ENCODE measurements at places on chromosomes 12 and 14.

DNA sequence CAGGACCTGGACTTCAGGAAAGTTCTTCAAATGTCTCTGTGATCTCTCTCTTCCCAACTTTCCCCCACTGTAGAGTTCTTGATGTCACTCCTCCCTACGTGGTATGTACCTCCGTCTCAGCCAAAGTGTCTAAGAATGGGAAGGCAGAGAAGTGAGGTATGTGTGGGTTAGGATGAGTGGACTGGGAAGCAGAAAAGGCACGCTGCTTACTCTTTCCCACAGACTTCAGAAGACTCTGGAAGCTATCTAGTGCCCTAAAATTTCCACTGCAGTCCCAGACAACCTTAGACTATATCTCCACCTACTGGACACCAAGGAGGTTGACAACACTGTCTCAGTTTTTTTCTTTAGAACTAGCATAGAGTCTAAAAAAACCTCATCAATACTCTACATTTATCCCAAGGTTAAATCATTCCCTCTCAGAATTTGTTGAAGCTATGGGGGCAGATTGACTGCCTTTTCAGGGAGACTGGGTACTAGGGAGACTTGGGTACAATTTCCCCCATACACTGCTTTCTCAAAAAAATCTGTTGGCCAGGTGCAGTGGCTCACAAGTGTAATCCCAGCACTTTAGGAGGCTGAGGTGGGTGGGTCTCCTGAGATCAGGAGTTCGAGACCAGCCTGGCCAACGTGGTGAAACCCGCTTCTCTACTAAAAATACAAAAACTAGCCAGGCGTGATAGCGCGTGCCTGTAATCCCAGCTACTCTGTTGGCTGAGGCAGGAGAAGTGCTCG is 20.6 kb upstream of the ITGA5 start:
- peak; percentile 84 for DNase-seq

- no peak for DNase-seq
Measured at GRCh38 chr12:109182041-109182839, 65.9 kb downstream of the ACACB start.

DNA sequence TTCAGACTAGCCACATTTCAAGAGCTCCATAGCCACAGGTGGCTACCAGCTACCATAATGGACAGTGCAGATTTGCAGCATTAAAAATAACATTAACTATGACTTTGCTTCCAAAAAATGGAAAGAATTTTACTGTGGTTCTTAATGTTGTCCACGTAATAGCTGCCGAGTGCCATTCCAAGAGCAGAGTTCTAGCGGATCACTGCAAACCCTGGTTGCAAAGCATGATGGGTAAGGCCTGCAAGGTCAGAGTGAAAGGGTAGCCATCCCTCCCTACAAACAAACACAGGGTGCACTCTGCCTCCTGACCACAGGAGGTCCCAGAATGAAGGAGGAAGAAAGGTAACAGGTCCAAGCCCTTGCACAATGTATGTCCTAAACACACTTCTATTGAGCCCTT is 157.6 kb downstream of the DPF3 start:
- peak; percentile 28 for DNase-seq

DNA sequence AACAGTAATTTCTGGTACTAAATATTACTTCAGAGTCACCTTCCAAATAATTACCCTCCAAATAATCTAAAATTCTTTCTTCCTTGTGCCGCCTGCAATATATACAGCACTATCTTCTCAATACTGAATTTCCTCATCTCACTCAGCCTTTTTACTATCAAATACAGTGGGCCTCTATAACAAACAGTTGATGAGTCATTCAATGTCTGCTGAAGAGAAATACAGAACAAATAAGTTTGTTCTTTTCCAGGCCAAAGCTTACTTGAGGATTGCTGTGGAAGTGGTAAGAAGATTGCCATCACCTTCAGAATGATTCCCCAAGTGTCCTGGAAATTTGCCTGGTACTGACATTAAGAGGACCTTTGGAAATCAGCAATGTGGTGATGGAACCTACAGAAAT is 218.2 kb upstream of the ARHGAP5 start:
- DNase-seq: peak; percentile 51

- peak; percentile 51 for DNase-seq
Measured at GRCh38 chr14:45199230-45199629, 53.8 kb downstream of the MIS18BP1 start.

GRCh38 chr14:35576856-35577255 is 42.9 kb downstream of the INSM2 start:
- no peak for DNase-seq

DNA sequence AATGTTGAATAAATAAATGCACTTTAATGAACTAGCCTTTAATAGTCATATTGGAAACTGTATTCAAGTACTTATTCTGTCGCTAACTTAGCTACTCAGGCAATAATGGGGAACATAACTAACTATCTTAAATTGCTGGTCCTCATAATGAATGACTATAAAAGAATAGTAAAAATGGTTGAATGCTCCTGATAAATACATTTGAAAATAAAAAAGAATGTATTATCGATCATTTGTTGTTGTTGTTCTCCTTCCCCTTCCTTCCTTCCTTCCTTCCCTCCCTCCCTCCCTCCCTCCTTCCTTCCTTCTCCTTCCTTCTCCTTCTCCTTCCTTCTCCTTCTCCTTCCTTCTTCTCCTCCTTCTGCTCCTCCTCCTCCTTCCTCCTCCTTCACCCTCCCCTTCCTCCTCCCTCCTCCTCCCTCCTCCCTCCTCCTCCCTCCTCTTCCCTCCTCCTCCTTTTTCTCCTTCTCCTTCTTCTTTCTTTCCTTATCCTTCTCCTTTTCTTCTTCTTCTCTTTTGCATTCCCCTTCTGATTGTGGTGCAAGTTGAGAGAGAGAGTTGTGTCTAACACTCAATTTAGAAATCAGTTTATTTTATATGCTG is 133.0 kb downstream of the NAV3 start:
- DNase-seq: no peak

DNA sequence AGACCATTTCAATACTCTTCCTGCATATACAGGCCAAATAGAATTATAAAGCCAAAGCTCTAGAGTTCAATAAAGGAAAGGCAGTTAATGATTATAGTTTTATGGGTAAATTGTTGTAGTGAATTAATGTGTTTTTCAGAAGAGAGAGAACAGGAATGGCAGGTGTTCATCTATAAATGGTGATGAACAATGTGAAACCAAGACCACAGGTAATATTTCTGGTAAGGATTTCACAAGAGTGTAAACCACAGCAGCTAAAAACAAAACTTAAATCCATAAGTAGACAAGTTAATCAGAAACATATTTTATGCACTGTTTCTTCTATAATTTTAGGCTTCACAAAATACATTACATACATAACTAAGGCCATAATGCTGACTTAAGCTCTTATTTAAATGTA is 204.4 kb downstream of the SYT1 start:
- DNase-seq: no peak

DNA sequence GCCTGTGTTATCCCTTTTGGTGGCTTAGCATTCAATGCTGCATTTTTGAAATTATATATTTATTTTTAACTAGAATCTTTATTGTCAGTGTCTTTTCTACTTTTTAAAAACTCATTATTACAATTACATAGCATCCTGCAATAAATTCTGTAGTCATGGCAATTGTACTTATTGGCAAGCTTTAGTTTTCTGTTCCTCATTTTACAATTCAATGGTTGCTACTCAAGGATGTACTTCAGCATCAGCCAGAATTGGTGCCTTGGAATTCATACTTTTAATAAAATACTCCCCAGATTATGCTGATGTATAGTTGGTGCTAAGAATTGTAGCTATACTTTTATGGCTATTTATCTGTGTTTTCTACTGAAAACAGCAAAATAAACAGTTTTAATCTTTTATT is 1756.8 kb upstream of the SEL1L start:
- DNase-seq: no peak

- no peak for DNase-seq
Measured at GRCh38 chr12:6228535-6229223, 28.5 kb downstream of the CD9 start.

DNA sequence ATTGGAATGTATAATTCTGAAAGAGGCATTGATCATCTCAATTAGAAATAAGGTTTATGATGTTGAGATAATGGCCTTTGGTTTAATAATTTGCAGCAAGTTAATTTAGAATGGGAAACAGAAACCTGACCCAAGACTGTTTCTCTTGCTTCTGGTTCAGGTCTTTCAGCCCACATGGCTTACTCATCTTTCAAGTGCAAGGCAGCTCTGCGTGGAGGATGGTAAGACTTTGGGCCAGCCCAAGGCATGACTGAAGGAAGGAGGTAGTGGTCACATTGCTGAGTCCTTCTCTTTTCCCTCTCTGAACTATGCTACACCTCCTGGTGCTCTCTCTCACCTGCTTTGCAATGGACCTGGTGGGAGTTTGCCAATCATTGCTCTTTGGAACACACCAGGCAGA is 98.7 kb downstream of the CAND1 start:
- no peak for DNase-seq

GRCh38 chr14:68386950-68387779 is 405.7 kb downstream of the ZFP36L1 start:
- DNase-seq: peak; percentile 62

- DNase-seq: no peak
Measured at GRCh38 chr14:32003585-32003984, 73.5 kb upstream of the ARHGAP5 start.

DNA sequence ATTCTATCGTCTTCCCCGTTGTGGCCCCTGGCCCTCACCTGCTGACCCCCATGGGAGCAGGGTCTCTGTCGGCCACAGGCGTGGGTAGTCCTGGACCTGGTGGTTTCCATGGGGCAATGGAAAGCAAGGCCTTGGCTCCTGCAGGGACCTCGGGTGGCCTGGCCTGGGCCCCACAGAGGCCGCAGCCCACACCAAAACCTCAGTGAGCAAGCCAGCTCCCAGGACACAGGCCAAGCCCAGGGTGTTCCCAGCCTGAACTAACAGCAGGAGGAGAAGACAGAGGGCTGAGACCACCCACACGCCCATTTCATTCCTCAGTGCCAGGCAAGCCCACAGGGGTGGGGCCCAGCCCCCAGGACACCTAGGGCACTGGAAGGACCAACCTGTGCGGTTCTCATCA is 16.9 kb downstream of the ABCB9 start:
- no peak for DNase-seq

DNA sequence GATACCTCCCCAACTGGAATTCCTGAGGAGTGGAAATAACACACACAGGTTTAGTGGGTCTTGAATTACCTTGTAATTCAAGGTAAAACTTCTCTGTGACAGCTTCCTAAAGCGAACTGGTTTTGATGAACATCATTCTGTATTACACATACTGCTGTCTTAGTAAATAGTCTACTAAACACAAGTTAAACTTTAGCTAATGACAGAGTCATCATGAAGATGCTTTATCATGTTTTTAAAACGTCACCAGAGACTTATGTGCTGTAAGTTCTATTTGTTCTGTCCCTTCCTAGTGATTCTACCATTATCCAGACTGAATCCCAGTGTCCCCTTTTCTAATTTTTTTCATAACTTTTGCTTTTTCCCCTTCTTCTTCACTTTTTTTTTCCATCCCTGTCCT is 11.6 kb upstream of the GXYLT1 start:
- DNase-seq: no peak

GRCh38 chr14:99194136-99194535 is 77.9 kb downstream of the BCL11B start:
- no peak for DNase-seq

- DNase-seq: no peak
Measured at GRCh38 chr12:55723516-55724225, 3.5 kb downstream of the RDH5 start.

- DNase-seq: no peak
Measured at GRCh38 chr12:52913431-52913821, 8.6 kb upstream of the KRT8 start.

DNA sequence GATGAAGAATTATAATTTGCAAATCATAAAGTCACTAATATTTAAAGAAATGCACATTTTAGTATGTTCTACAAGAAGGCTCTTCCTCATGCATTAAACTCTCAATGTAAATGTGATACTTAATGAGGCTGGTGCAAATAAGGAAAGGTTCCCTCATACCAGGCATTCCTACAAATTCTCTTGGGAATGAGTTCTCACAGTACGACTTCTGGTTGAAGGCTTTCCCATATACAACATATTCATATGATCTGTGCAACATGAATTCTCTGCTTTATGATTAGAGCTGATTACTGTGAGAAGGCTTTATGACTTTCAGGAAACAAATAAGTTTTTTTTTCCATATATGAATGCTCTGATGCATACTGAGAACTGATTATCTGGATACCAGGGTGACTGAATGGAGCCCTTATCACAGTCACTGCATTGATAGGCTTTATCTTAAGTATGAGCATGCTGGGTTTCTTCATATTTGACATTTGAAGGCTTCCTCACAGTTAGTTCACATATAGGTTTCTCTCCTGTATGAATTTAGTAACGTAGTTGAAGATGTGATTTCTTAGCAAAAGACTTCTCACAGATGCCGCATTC is 293.9 kb downstream of the RAD51B start:
- peak; percentile 53 for DNase-seq

- DNase-seq: no peak
Measured at GRCh38 chr12:55034218-55034617, 14.4 kb downstream of the NEUROD4 start.

- DNase-seq: no peak
Measured at GRCh38 chr14:77177702-77178101, 3.9 kb upstream of the TMEM63C start.

DNA sequence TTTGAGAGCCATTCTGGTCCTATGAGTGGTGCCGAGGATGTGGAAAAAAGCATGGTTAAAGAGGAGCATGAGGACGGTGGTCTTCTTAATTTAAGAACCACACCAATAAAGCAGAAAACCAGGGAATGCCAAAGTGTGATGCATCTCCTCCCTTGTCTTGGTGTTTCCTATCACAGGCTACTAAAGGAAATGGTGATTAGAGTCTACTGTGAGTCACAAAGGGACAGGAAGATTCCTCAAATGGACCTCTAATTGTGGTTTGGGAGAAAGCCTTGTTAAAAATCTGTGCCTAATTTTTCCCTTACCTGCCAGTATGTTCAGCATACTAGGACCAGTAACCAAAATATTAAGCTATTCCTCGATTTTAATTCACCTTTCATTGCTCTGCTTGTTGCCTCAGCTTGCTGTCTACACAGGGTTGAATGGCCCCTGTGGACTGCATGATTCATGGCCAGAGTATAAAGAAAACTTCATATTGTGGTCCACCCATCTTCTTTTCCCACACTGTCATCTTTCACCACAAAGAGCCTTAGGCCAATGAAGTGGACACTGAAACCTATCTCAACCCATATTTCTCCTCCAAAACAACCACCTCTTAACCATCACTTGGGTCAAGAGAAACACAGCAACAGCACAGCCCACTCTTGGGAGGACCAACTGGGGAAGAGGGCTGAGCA is 38.8 kb downstream of the DIO2 start:
- DNase-seq: no peak

- DNase-seq: no peak
Measured at GRCh38 chr12:68170726-68171125, 11.2 kb upstream of the IFNG start.

- DNase-seq: peak; percentile 68
Measured at GRCh38 chr12:92244036-92244435, 98.4 kb upstream of the BTG1 start.
